ENCODE measurements at places on chromosomes 5 and 9.

DNA sequence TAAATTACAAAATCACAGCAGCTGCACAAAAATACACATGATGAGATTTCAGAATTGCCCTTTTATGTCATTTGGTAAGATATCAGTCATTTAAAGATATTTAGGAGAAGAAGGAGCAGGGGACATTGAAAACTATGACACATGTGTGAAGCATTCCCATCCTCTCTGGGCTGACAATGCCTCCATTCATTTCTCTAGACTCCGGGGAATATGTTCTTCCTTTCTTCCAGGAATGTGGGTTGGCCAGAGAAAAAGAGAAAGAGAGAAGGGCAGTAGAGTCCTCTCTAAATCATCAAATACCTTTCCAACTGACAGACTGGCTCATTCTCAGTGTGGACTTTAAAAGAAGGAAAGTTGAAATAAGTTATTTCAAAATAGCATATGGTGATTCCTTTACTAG lies 205.6 kb upstream of the ADAMTSL1 start:
- no peak for DNase-seq
- no peak overlapping the region for H3K27ac ChIP-seq

GRCh38 chr9:36163049-36163785 lies 6.0 kb upstream of the CCIN start:
- H3K27ac ChIP-seq, result no peak overlapping the region
- H3K4me3 ChIP-seq, result no peak overlapping the region
- no peaks in the 10 kb centered on the region for H3K27me3 ChIP-seq
- no peak for DNase-seq
- peaks cover 7% of the 10 kb centered on the region for H3K4me1 ChIP-seq
- H3K36me3 ChIP-seq, result no peaks in the 10 kb centered on the region

- H3K27me3 ChIP-seq, result no peaks in the 10 kb centered on the region
- no peaks in the 10 kb centered on the region for H3K36me3 ChIP-seq
- DNase-seq, result no peak
- no peak overlapping the region for H3K4me3 ChIP-seq
These were observed 10.1 kb downstream of the LCN10 start for GRCh38 chr9:136732444-136733178.

DNA sequence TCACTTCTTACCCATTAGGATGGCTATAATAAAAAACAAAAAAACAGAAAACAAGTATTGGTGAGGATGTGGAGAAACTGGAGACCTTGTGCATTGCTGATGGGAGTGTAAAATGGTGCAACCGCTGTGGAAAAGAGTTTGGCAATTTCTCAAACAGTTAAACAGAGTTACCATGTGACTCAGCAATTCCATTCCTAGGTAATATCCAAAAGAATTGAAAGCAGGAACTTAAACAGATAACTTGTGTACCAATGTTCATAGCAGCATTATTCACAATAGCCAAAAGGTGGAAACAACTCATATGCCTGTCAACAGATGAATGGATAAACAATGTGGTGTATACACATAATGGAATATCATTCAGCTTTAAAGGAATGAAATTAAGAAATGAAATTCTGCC lies 28.9 kb downstream of the DCP2 start:
- no peak overlapping the region for H3K4me3 ChIP-seq
- H3K36me3 ChIP-seq, result peaks cover 51% of the 10 kb centered on the region
- H3K4me1 ChIP-seq, result no peaks in the 10 kb centered on the region
- DNase-seq, result no peak
- no peak overlapping the region for H3K27ac ChIP-seq
- no peaks in the 10 kb centered on the region for H3K27me3 ChIP-seq

- no peaks in the 10 kb centered on the region for H3K36me3 ChIP-seq
- no peaks in the 10 kb centered on the region for H3K27me3 ChIP-seq
- H3K4me1 ChIP-seq, result peaks cover 7% of the 10 kb centered on the region
- no peak overlapping the region for H3K27ac ChIP-seq
These were observed 142.5 kb upstream of the SLC24A2 start for GRCh38 chr9:19931098-19931890.

- no peak for DNase-seq
- H3K27ac ChIP-seq, result peak overlapping the region; percentile 70
- H3K36me3 ChIP-seq, result no peaks in the 10 kb centered on the region
These were observed 275.4 kb downstream of the CDH12 start for GRCh38 chr5:22577711-22578110.

DNA sequence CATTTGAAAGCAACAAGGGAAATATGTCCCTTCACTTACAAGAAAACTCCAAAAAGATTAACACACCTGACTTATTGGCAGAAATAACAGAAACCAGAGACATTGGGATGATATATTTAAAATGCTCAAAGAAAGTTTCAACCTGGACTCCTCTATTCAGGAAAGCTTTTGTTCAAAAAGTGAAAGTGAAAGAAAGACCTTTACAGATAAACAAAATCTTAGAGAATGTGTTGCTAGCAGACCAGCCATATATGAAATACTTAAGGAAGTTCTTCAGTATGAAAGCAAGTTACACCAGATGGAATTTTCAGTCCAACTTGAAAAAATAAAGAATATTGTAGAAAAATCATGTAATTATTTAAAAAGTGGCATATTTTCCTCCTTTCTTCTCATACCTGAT lies 1075.1 kb downstream of the NR2F1-AS1 start:
- no peaks in the 10 kb centered on the region for H3K4me1 ChIP-seq
- no peak overlapping the region for H3K27ac ChIP-seq
- DNase-seq, result no peak
- no peak overlapping the region for H3K4me3 ChIP-seq

DNA sequence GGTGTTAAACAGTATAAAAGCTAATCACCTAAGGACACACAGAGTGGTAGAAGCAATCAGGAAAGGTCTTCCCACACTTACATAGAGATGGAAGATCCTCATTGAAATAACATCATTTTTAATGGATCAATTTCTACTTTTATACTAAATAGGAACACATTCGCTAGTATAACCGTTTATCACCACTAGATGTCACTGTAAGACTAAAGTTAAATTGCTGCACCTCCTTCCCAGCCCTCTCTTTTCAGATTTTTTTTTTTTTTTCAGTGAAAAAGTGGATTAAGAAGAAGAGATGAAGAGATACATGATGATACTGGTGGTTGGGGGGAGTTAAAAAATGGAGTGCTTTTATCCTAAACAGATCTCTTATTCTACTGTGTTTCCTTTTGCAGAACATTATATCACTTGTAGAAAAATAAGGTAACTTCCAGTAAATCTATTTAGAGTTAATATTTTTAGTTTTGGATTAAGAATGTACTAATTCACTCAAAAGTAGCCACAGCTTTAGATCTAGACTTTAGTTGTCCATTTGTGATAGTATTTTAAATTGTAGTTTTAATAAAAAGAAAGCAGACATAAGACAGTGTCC lies 116.9 kb upstream of the ARRDC3 start:
- no peak overlapping the region for H3K4me3 ChIP-seq
- no peaks in the 10 kb centered on the region for H3K27me3 ChIP-seq

GRCh38 chr5:135383803-135384495 lies 15.1 kb downstream of the MACROH2A1 start:
- no peak for DNase-seq
- no peak overlapping the region for H3K4me3 ChIP-seq
- H3K27ac ChIP-seq, result peak overlapping the region; percentile 54
- H3K36me3 ChIP-seq, result peaks cover 65% of the 10 kb centered on the region
- peaks cover 25% of the 10 kb centered on the region for H3K4me1 ChIP-seq

GRCh38 chr9:118128313-118128712 lies 424.1 kb downstream of the TLR4 start:
- no peak for DNase-seq
- H3K27ac ChIP-seq, result no peak overlapping the region
- no peaks in the 10 kb centered on the region for H3K36me3 ChIP-seq
- no peaks in the 10 kb centered on the region for H3K27me3 ChIP-seq

DNA sequence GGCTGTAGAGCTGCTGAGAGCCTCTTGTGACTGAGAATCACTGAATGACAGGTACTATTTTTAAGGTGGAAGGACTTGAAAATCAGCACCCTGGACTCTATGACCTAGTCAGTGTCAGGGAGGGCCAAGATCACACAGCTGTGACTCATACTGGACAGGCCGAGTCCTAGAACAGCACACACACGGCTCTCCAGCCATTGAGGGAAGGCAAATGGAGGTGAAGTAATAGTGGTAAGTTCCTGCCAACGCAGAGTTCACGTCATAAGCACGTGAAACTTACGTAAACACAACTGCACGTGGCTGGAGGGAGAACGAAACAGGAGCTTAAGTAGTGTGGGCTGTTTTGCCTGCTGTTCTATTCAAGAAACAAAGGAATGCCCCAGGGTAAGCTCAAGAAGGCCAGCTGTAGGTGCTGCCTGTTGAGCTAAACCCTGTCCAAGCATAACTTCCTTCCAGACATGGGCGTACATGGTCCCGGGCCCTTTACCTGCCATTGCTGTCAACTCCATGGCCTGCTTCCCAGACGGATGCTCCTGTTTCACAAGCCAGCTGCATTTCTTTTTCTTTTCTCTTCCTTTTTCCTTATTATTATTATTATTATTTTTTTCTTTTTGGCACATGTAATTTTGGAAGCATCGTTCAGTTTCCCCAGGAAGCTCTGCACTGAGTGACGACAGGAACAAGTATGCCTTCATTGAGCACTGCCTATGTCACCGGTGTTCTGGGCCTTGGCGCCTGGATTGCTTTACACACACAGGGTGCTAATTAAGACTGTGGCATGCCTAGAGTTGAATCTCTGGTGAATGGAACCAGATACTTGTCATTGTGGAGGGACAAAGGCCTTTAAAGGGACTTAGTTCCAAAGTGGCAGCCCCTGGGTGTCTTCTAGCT lies 10.2 kb upstream of the LCP2 start:
- H3K4me3 ChIP-seq, result no peak overlapping the region
- no peak overlapping the region for H3K27ac ChIP-seq
- DNase-seq, result peak; percentile 68

- no peaks in the 10 kb centered on the region for H3K27me3 ChIP-seq
- peaks cover 62% of the 10 kb centered on the region for H3K36me3 ChIP-seq
- H3K4me1 ChIP-seq, result 0 out of 2 replicates have a peak, but pooled peaks cover 3% of the 10 kb centered on the region
- no peak overlapping the region for H3K4me3 ChIP-seq
- DNase-seq, result no peak
These were observed 10.3 kb downstream of the CNOT8 start for GRCh38 chr5:154868702-154869101.

- DNase-seq, result peak; percentile 72
- H3K27ac ChIP-seq, result no peak overlapping the region
- no peaks in the 10 kb centered on the region for H3K4me1 ChIP-seq
- no peak overlapping the region for H3K4me3 ChIP-seq
These were observed 40.3 kb upstream of the NAA35 start for GRCh38 chr9:85900504-85901201.

GRCh38 chr9:127680226-127680625 lies 26.6 kb upstream of the CFAP157 start:
- no peak overlapping the region for H3K27ac ChIP-seq
- no peak for DNase-seq
- H3K36me3 ChIP-seq, result no peaks in the 10 kb centered on the region
- no peaks in the 10 kb centered on the region for H3K27me3 ChIP-seq

- H3K4me3 ChIP-seq, result peak within 1 kb of the TSS; percentile 91
- DNase-seq, result peak; percentile 97
- H3K4me1 ChIP-seq, result peaks cover 43% of the 10 kb centered on the region
These were observed at the start of gene MATR3 for GRCh38 chr5:139293507-139294373. Gene MATR3, plus strand, starts transcription at chr5:139293740. Its CDS starts 13,676 bp downstream, at chr5:139307416.

DNA sequence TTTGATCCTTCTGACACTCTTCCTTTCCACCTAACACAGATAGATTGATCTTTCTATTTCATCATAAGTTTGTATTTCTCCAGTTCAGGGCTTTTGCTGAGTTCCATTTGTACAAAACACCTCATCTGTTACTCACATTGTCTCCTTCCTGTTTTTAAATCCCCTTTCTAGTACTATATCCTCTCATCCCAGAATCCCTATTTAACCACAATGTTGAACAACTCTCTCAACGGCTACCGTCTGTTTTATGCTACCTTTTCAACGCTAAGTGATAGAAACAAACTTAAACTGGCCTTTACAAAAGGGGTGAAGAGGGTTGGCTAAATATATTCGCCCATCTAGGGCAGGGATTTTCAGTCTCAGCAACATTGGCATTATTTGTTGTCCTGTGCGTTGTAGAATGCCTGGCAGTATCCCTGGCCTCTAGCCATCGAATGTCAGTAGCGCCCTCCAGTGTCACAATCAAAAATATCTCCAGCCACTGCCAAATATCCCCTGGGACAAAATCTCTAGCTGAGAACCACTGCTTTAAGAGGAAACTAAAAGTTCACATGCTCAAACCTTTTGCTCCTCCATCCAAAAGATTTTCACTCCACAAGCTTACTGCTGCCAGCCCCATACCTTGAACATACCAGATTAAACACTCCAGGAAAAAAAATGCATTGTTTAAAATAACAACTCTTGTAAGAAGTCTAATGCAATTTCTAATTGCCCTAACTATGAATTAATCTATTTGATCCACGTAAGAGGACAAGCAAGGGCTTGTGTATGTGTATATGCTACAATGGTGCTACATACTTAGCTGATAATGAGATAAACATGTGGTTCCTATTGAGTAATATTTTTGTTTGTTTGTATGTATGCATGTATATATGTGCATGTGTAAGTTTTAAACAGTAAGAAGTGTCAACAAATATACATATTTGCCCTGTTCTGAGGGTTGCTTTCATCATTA lies 344.0 kb downstream of the PTPRD start:
- H3K36me3 ChIP-seq, result no peaks in the 10 kb centered on the region
- no peak overlapping the region for H3K27ac ChIP-seq
- peak; percentile 52 for DNase-seq
- H3K4me3 ChIP-seq, result no peak overlapping the region

GRCh38 chr5:127290946-127291693 lies 524 bp downstream of the MEGF10 start:
- H3K4me1 ChIP-seq, result no peaks in the 10 kb centered on the region
- no peaks in the 10 kb centered on the region for H3K27me3 ChIP-seq
- no peak for DNase-seq
- H3K27ac ChIP-seq, result no peak overlapping the region
- no peak overlapping the region for H3K4me3 ChIP-seq
- no peaks in the 10 kb centered on the region for H3K36me3 ChIP-seq

DNA sequence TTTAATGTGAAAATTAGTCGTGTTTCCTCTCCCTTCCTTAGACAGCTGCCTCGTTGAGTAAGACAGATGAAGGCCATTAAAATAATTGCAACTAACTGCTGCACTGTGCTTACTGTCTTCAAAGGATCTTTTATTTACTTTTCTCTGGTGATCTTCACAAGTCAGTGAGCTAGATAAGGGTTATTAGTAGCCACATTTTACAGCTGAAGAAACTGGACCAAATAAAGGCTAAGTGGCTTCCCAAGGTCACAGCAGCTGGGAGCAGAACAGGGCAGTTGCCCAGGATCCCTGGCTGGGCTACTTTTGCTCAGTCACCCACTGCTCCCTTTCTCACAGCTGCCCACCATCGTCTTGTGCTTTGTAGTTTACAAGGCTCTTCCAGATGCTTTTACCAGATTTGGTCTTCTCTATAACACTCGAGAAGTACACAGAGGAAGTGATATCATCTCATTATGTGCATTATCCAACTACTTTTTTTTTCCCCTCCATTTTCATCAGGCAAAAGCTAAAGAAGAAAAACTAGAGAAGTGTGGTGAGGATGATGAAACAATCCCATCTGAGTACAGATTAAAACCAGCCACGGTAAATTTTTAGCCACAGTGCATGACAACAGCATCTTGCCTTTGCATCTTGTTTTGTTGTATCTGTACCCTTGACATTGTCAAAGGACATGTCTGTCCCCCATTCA lies 61.8 kb downstream of the ERAP1 start:
- no peaks in the 10 kb centered on the region for H3K27me3 ChIP-seq
- peaks cover 6% of the 10 kb centered on the region for H3K36me3 ChIP-seq
- H3K4me3 ChIP-seq, result no peak overlapping the region
- DNase-seq, result no peak

All from Karpas-422 (cell line).